ENCODE measurements at places on chromosomes 5 and 9. TPM values are rescaled to one million over a fixed set of nuclear protein-coding genes. Genes with fewer than 3 reads are reported as not detected.

The PCDHB3 gene
- 0.29 TPM for total RNA-seq

The TSSK1B gene
- total RNA-seq = 1.4 TPM

The GPR107 gene
- total RNA-seq = 34.2 TPM

The HEXB gene
- 101 TPM for total RNA-seq

The STING1 gene
- 10.7 TPM for total RNA-seq

The ADAMTS12 gene
- 4.0 TPM for total RNA-seq

The DRD1 gene
- not detected for total RNA-seq

The TEK gene
- total RNA-seq = not detected

The RMRP gene
- total RNA-seq = 114,057 TPM

The MTREX gene
- 46.0 TPM for total RNA-seq

Data from mammary epithelial cell (primary cell).